ENCODE measurements at places on chromosomes 16 and 17.

DNA sequence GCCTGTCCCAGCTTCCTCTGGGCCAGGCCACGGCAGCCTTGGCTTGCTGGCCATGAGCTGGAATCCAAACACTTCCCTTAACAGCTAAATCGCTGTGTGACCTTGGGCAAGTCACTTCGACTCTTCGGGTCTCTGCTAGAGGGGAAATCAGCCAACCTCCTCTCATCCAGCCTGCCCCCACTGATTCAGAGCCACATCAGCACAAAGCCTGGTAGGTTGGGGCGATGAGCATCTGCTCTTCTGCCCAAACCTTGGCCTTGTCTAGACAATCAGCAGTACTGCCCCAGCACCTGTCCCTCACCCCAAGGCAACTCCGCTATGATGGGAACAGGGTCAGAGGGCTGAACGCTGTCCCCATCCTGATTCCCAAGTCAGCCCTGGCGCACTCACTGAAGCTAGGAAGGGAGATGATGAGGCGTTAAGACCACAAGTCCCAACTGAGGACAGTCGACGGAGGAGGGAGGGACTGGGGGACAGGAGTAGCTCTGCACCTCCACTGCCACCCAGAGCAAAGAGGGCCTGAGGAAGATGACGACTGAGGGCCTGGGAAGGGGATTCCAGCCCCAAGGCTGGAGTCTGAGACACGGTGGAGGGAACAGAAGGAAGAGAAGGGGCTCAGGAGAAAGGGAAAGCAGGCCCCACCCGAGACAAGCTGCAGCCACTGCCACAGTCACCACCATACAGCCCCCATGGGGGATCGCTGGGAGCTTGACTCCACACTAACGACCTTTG is 1.3 kb downstream of the CLUH start:
- DNase-seq = no peak

DNA sequence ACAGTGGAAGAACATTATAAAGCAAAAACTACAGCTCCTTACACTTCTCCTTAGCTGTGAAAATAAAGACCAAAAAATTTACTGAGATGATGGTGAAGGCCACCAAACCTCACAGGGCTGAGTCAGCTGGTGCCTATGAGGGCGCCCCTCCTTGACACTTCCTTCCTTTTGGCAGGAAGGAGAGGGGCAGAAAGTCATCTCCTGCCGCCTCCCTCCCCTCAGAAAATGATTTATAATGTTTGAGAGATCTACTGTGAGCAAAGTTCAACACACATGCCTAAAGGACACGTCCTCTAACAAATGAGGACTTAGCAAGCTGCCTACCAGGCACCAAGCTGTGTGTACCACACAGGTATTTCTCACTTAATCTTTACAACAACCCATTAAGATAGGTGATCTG is 245.7 kb downstream of the PRKCA start:
- DNase-seq = no peak

GRCh38 chr16:86783636-86784626 is 205.6 kb downstream of the FOXL1 start:
- no peak for DNase-seq

GRCh38 chr16:62963846-62964245 is 927.6 kb upstream of the CDH8 start:
- DNase-seq = no peak

DNA sequence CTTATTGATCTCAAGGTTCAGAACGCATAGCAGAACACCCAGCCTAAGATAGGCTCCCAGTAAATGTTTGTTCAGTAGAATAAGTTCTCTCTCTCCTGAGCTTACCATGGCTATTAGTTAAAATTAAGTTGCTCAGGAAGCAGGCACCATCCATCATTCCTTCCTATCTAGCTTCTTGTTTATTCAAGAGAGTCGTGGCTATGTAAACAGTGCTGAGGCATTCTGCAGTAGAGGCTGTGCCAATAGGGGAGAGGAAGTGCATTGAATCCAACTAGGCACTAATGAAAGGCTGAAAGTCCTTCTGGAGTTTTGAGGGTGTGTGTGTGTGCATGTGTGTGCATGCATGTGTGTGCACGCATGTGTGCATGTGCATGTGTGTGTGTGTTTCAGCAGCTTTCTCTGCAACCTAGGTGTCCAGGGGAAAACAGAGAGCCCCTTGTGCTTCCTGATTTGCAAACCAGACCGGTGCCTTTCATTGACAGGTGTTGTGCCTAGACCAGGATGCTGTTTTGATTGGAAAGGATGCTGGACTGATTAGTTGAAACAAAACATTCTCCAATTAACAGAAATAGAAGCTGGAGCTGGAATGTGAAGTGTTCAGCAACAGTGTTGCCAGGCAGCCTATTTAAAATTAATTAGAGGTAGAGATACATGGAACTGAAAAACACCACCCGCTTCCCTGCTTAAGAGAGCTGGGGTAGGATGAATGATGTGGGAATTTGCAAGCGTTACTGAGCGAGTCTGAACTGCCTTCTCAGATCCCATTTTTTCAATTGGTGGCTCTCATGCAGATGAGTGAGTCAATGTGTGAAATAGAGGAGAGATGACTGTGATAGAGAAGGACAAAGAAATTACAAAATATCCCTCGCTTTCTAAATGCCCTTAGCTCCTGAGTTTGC is 103.3 kb upstream of the CLEC3A start:
- peak; percentile 37 for DNase-seq

GRCh38 chr17:50432125-50432762 is 6.2 kb downstream of the ACSF2 start:
- no peak for DNase-seq

GRCh38 chr17:30035369-30035768 is 81.2 kb upstream of the NSRP1 start:
- no peak for DNase-seq

DNA sequence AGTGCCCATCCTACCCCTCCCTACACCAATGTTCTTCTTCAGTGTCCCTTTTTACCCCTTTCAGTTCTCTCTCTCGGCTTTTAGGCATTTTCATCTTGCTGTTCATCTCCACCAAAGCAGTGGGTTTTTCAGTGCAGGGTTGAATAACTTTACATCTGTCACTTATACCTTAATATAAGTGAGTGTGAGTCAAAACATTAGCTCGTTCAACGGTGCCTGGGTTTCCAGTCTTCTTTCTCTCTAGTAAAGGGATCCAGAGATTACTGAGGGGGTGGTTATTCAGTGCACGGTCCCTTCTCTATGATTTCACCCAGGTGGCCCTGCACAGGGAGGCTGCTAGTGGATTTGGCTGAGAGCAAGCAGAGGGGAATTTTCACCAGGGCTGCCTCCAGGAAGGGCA is 210.6 kb upstream of the CDH5 start:
- DNase-seq = no peak

- no peak for DNase-seq
These were observed 436.2 kb downstream of the SLC39A11 start for GRCh38 chr17:72656130-72656763.

GRCh38 chr16:84003038-84003437 is 35.0 kb downstream of the NECAB2 start:
- DNase-seq = no peak

DNA sequence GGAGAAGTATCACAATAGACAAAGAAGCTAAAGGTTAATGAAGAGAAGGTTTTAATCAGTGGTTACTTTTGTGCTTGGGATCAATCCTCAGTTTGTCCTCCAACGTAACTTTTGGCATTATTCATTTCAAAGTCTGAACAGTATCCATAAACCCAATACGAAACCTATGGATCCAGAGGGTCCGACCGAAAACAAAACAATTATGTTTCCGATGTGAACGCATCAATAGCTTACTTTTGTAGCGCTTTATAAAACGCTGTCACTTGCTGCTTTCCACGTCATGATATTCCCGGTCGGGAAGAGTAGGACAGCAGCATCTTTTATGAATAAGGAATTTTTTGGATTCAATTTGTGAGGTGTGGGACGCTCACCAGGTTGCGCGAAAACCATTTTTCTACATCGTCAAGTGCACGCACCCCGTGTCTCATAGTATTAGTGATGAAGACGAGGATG is 383.8 kb downstream of the ZFHX3 start:
- no peak for DNase-seq

- no peak for DNase-seq
These were observed 25.3 kb downstream of the MBTPS1 start for GRCh38 chr16:84091460-84091859.

All from NCI-H1436 treated with DMSO at 0.1 percent for 48 hours (cell line).